Thoracic aorta (tissue), 2 donors: ENCODE measurements at places on chromosomes 2 and 18. TPM values are rescaled to one million over a fixed set of nuclear protein-coding genes. Genes with fewer than 3 reads are reported as not detected.

DNA sequence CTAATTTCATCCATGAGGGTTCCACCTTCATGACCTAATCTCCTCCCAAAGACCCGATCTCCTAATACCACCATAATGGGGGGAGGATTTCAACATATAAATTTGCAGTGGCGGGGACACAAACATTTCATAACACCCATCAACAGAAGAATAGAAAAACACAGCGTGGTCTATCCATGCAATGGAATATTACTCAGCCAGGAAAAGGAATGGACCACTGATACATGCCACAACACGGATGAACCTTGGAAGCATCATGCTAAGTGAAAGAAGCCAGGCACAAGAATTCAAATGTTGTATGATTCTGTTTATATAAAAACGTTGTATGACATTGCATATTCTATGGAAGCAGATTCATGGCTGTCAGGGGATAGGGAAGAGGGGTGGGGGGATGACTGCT, 2.7 kb downstream of the PRLH start:
- no peak for DNase-seq

- no peak for DNase-seq
These were observed 264.6 kb downstream of the RBM43 start for GRCh38 chr2:150997066-150997465.

DNA sequence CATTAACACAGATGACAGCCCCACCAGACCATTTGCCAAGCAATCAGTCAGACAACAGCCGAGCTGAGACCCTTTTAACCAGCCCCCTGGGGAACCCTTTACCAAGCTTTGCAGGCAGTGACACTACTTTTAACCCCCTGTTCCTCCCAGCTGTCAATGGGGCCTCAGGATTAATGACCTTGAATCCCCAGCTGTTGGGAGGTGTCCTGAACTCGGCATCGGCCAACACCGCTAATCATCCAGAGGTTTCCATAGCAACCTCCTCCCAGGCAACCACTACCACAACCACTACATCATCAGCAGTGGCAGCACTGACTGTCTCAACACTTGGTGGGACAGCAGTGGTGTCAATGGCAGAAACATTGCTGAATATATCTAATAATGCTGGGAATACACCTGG, 160.9 kb upstream of the EPC2 start:
- DNase-seq: no peak

DNA sequence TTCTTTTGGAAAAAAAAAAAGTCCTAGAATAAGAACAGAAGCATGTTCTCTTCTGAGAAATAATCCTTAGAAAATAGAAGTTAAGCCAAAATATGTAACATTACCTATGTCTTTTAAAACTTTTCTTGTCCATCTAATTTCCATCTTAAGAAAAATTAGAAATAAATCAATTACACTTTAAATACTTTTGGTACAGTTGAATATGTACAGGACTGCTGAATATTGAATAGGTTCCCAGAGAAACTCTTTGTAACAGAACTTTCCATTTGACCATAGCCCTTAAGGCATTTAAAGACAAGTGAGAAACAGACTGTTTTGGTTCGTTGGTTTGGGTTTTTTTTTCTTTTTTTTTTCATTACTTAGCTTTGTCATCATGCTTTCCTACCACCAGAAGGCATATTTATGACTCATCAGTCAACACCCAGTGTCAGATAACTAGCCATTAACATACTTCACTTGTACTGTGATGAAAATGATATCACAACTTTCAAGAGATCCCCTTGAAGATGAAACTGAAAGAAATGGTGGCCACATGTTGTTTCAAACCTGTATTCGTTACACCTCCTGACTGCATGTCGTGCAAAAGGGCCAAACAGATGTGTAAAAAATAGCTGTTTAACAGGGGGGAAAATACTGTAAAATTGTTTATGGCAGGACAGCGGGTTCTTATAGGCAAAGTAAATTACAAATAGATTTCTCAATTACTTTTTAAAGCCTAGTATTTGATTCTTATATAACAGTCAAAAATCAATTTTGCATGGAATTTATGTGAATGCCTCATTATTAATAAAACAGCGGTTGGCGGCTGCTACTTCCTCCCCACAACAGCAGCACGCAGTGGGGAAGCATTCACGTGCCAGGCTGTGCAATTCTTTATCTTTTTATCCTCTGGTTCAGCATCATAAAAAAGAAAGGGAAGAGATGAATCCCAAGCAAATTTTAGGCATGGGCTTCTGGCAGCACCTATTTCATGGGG, 280.7 kb upstream of the HNRNPA3 start:
- DNase-seq: no peak

DNA sequence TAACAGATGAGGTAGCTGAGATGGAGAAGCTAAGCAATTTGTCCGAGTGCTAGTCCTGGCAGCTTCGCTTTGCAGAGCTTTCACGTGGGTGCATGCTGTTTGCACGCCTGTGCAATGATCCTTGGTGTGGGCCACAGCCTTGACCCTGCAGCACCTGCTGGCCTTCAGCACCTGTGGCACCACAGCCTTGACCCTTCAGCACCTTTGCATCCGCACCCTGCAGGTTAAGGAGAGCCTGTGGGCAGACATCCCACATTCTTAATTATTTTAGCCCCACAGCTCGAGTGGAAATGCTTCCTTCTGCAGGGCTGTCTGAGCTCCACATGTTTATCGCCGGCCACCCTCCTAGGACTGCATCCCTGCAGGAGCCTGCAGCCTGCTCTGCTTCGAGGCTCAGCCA, 19.3 kb downstream of the NCK2 start:
- no peak for DNase-seq

Gene C2orf80
- total RNA-seq: not detected

Gene COX5B
- 102 TPM for total RNA-seq
